ENCODE measurements at places on chromosomes 7 and 10.
A peak's percentile ranks its signal among the peaks of the same experiment; 100 is the strongest.

DNA sequence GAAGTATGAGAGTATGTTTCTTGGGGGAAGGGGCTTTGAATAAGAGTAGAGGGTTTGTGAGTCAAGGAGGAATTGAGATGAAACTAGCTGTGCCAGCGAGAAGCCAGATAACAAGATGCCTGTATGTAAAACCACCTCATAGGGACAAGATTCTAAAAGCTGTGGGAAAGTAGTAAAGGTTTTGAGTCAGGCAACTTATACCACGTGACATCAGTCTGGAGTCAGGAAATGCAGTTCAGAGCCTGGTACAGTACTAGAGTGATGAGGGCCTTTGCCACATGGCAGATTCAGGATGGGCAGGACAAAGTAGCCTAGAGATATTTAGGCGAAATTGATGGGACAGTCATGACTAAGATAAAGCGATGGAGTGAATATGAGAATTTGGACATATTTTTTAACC, 140.2 kb upstream of the PLXDC2 start:
- no peak for DNase-seq

DNA sequence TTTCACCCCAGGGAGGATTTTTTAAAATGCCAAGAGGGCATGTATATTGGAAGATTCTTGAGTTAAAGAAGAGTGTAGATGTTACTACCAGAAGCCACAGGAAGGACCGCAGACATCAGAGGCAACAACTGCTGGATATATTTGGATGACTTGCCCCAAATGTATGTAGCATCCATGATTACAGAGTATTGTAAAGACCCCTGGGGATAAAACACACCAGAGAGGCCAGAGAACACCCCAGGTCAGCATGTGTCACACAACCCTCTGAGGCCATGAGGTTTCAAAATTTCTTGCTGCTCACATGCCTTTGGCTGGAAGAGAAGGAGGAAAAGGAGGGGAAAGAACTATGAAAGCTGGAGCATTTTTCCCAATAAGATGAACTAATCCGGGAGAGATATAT, 108.0 kb upstream of the LSM8 start:
- DNase-seq = no peak

- no peak for DNase-seq
Measured at GRCh38 chr10:124419635-124420034, 912 bp upstream of the OAT start.

DNA sequence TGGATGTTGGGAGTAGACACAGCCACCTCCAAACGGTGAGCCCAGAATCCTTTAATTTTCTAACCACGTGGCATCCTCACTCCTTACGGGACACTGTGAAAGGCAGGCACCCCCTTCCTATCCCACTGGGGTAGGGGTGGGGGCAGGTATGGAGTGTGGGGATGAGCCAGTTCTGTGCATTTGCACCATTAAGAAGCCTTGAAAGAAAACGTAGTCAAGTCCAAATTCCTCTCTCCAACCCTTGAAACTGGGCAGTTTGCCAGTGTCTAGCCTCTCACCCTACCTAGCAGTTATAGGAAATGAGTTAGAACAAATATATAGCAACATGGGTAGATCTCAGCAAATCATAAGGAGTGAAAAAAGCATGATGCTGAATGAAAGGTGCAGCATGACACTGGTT, 92.4 kb upstream of the LEP start:
- no peak for DNase-seq

DNA sequence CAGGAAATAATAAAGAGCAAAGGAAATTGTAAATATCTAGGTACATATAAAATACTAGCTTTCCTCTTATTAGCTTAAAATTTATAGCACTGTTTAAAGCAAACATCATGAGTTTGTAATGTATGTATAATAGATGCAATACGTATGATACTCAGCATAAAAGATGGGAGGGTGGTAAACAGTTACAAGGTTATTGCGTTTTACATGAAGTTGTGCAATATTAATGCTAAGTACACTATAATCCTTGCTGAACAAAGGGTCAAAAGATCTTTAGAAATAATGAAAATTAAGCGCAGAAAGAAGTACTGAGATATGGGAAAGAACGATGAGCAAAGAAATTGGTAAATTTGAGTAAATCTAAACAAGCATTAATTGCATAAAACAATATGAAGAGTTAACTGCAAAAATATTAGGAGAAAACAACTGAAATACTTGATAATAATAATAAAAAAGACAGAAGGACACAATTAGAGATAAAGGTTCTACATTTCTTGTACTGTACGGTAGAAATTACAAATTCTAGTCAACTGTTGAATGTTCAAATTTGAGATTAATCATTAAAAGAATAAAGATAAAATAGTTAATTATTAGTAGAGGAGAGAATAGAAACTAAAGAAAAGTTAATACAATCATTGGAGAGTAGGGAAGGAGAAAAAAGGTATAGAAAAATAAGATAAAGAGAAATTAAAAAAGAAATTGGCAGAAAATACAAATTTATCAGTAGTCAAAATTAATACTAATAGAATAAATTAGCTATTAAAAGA, 17.9 kb downstream of the C10orf67 start:
- no peak for DNase-seq

- DNase-seq = no peak
Measured at GRCh38 chr10:112370424-112370819, 3.5 kb upstream of the ACSL5 start.

GRCh38 chr7:22651036-22651435, 76.0 kb upstream of the IL6 start:
- no peak for DNase-seq

DNA sequence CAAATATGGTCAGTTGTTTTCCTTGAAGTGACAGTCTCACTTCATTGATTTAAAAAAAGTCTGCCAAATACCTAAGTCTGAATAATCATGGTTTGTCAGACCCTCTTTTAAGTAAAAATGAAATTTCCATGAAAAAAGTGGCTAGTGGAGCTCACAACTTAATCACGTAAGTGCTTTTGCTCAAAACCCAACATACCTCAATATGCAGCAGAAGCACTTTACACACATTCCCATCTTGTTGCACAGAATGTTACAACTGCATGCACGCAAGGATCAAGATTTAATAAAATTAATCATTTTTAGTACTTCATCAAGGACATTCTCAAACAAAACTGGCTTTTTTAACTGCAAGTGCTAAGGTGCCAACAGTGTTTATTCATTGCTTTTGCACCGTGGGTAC, 21.6 kb downstream of the EZH2 start:
- no peak for DNase-seq

DNA sequence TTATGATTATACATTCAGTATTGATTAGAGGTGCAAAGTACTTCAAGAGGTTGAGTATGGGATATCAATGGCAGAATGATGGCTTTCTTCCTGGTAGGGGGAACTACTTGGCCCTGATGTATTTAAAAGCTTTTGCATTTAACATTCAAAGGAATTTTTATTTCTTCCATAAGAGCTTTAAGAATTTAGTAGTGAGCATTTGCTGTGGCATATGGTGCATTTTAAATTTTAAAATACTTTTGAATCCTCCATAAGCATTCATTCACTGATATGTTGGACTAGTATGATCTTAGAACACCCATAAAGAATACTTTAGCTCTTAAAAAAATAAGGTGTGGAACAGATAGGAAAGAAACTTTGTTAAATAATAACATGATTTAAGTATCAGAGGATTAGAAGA, 191.9 kb upstream of the PPP1R3A start:
- DNase-seq = no peak

GRCh38 chr10:112587729-112588128, 140.7 kb downstream of the VTI1A start:
- no peak for DNase-seq

- peak; percentile 31 for DNase-seq
Measured at GRCh38 chr7:153193144-153193595, 433.6 kb downstream of the ACTR3B start.

DNA sequence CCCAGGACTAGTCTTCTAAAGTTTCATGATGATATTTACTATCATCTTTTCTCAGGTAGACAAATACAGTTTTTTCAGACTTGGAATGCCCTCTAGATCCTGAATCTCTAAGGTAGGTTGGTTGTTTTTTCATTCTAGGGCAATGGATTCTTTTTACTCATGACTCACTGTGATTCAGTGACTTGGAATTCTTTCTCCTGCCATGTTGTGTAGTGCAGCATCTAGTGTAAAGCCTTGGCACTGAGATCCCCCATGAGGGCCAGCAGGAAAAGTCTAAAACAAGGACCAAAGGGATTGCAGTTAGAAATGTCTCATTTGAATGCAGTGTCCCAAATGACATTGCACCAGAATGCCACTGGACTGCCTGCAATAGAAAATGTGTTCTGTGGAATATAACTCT, 430.4 kb downstream of the NEBL start:
- DNase-seq = peak; percentile 23

GRCh38 chr7:85833066-85833465, 646.2 kb upstream of the SEMA3D start:
- no peak for DNase-seq

- peak; percentile 4 for DNase-seq
Measured at GRCh38 chr7:116399819-116400218, 99.7 kb upstream of the CAV2 start.

DNA sequence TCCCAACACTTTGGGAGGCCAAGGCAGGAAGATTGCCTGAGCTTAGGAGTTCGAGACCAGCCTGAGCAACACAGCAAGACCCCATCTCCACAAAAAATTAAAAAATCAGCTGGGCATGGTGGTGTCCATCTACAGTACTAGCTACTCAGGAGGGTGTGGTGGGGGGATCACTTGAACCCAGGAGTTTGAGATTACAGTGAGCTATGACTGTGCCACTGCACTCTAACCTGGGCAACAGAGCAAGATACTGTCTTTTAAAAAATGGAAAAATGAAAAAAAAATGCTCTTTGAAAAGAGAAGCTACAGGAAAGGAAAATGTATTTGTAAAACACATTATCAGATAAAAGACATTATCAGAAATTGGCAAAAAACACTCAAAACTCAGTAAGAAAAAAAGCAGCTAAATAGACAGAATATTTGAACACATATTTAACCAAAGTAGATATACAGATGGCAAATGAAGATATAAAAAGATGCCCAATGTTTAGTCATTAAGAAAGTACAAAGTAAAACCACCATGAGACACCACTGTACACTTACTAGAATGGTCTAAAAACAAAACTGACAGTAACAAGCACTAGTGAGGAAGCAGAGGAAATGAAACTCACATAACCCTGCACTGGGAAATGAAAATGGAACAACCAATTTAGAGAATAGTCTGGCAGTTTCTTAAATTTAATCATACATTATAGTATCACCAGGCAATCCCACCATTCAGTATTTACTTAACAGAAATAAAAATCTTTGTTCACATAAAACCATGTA, 40.5 kb downstream of the NRBF2 start:
- no peak for DNase-seq

DNA sequence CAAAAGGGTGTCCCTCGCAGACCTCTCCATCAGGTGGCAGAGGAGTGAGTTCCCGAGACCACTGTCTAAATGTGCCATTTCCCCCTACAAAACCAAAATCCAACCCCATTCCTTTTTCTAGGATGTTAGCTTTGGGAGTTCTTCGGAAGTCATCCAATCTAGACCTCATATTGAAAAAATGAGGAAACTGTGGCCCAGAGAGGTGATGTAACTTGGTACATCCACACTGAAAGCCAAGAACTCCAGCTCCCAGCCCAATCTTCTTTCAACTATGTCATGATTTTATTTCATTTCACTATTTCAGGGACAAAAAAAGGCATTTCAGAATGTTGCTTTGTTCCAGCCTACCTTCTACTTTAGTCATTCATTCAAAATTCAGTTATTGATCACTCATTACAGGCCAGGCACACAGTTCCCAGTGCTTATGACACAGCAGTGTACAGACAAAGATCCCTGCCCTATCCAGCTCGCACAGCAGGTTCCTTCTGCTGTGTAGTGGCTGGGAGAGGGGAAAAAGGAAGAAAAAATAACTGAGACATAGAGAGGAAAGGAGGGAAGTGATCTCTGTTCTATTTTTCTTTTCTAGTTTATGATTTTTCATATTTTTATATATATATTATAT, 35.8 kb downstream of the SCRN1 start:
- DNase-seq = no peak

- no peak for DNase-seq
Measured at GRCh38 chr10:92571649-92572048, 2.2 kb downstream of the IDE start.

- no peak for DNase-seq
Measured at GRCh38 chr10:59857049-59857448, 49.3 kb downstream of the CCDC6 start.

GRCh38 chr7:41567031-41567730, 135.7 kb downstream of the INHBA start:
- DNase-seq = no peak

DNA sequence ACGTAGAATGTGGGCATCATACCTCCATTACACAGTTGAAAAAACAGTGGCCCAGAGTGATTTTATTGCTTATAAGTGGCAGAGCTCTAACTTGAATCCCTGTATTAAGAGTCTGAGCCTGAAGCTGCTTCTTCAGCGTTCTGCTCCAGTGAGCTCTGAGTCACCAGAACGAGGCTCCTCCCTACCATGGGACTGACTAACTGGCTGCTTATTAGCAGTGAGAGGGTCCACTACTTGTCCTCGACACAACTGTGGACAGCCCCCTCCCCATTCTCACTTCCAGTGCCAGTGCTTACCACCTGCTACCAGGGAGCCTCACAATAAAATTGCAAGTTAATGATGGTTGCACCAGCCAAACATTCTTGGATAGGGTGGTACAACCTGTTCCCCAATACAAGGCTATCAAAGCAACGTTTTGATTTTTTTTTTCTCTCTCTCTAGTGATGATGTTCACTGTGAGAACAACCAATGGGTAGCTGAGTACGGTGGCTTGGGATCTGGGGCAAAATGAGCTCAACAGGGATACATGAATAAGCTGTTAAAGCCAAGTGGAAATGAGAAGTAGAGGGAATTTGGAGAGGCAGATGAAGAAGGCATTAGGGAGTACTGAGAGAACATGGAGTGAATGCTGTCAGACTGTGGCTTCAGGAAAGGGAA, 2.7 kb upstream of the NRG3 start:
- DNase-seq = no peak

GRCh38 chr10:130439766-130440165, 303.6 kb downstream of the GLRX3 start:
- no peak for DNase-seq

DNA sequence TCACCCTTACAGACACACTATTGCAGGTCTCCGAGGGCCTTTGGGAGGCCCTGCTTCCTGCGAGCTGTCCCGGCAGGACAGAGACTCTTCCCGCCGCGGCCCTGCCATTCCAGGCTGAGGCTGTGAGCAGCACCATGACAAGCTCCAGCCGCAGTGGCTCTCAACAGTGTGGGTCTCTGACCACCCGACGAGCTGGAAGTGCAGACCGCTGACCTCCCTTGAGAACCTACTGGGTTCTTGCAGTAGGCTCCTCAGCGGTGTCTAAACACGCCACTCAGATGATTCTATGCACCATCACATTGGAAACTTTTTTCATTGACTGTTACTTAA, 303.4 kb downstream of the WDR37 start:
- no peak for DNase-seq
